Mesothelial cell of epicardium (in vitro differentiated cells): ENCODE measurements at places on chromosomes 3 and 15. TPM values are rescaled to one million over a fixed set of nuclear protein-coding genes. Genes with fewer than 3 reads are reported as not detected.
A peak's percentile ranks its signal among the peaks of the same experiment; 100 is the strongest.

CMC1 gene
- total RNA-seq, result 12.1 to 15.9 TPM (median 13.4 TPM) in 3 replicates

PLA1A gene
- total RNA-seq, result not detected in 3 replicates

GRCh38 chr3:175518459-175518858, 659.3 kb downstream of the NAALADL2 start:
- H3K36me3 ChIP-seq, result no peaks in the 10 kb centered on the region
- no peak overlapping the region for H3K4me3 ChIP-seq
- H3K27me3 ChIP-seq, result no peaks in the 10 kb centered on the region

- no peak overlapping the region for H3K27ac ChIP-seq
- H3K27me3 ChIP-seq, result no peaks in the 10 kb centered on the region
- H3K4me1 ChIP-seq, result peaks cover 24% of the 10 kb centered on the region
- DNase-seq, result no peak
- H3K4me3 ChIP-seq, result no peak overlapping the region
- no peaks in the 10 kb centered on the region for H3K36me3 ChIP-seq
Measured at GRCh38 chr3:124383846-124384466, 346.3 kb upstream of the UMPS start.

DNA sequence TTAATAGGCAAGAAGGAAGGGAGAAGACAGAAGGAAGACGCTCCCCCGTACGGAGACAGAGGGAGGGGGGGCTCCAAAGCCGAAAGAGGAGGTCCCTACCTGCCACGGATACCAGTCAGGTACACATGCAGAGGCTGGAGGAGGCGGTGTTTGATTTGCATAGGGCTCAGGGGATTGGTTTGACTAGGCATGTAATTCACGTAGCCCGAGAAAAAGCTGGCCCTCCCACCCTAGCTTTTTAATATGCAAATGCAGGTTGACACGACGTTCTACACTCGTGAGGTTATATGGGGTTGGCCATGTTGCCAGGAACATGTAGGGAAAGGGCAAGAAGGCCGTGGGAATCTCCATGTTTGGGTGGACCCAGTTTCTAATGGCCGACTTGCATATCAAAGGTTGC, 29.8 kb downstream of the ZNF592 start:
- H3K27me3 ChIP-seq, result no peaks in the 10 kb centered on the region
- no peak for DNase-seq
- no peak overlapping the region for H3K4me3 ChIP-seq
- H3K27ac ChIP-seq, result no peak overlapping the region

DNA sequence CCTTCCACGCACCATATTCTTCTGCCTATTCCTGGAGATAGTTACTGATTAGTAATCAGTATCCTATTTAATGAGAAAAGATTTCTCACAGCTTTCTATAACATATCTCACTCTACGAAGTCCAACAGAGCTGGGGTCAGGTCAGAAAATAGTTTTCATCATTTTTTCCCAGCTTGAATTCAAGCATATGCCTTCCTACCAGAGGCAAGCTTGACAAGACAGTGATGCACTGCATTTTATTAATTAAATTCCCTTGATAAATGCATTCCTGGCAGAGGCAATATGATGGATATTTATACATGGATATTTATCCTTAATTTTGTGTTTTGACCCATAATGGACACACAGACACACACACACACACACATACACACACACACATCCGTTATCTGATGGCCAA, 961.4 kb downstream of the EPHA3 start:
- no peak for DNase-seq
- H3K4me1 ChIP-seq, result peaks cover 5% of the 10 kb centered on the region
- H3K27ac ChIP-seq, result no peak overlapping the region
- peaks cover 26% of the 10 kb centered on the region for H3K27me3 ChIP-seq
- H3K36me3 ChIP-seq, result no peaks in the 10 kb centered on the region

DNA sequence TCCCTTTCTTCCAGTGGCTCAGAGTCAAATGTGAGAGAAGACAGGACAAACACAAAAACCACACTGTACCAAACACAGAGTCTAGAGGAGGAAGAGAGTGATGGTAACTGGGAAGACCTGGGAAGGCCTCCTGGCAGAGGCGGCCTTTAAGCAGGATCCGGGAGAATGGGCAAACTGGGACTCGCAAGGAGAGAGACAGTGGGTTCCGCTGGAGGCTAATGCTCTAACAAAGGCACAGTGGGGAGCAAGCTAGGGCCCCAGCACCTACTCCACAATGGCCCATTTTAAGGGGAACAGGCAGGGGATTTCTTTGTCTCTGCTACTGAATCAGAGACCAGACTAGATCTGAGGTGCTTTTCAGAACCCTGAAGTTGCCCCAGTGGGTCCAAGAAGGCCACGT, 81.4 kb upstream of the HES1 start:
- no peak overlapping the region for H3K27ac ChIP-seq
- peaks cover 19% of the 10 kb centered on the region for H3K4me1 ChIP-seq
- no peak overlapping the region for H3K4me3 ChIP-seq

- no peaks in the 10 kb centered on the region for H3K27me3 ChIP-seq
- peak overlapping the region; percentile 64 for H3K27ac ChIP-seq
- no peak for DNase-seq
- H3K36me3 ChIP-seq, result no peaks in the 10 kb centered on the region
Measured at GRCh38 chr15:40333922-40334492, 6.7 kb downstream of the CCDC9B start.

DNA sequence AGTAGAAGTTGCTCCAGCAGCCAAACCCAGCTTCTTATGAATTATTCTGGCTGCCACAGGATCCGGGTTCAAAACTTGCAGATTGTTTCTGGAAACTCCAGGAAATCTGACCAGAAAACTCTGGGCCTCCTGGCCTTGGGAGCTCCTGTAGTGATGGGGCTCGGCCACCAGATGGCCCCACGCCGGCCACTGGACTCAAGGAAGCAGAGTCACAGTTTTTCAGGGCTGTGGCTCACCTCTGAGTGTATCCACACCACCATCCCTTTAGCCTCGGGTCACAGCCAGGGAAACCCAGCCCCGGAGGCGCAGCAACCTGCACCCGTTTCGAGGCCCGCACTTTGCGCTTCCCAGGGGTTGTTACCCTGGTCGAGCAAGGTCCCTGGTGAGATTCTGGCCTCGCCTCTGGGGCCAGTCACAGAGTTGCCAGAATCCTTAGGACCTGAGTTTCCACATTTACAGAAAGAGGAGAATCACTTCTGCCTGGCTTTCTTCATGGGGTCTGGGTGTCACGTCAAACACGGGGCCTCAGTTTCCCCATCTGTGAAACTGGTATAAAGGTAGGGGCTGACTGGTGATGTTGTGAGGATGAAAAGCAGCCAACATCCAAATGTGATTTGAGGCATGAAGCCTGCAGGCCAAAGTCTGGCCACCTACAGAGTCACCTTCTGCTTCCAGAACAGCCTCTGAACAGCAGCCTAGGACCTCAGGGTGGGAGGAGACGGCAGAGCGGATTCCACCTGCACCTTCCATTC, 53.5 kb upstream of the LCTL start:
- no peaks in the 10 kb centered on the region for H3K27me3 ChIP-seq
- H3K27ac ChIP-seq, result peak overlapping the region; percentile 83
- DNase-seq, result peak; percentile 88
- peaks cover 64% of the 10 kb centered on the region for H3K4me1 ChIP-seq
- no peaks in the 10 kb centered on the region for H3K36me3 ChIP-seq
- no peak overlapping the region for H3K4me3 ChIP-seq
